ENCODE measurements at places on chromosomes 5 and 9.

DNA sequence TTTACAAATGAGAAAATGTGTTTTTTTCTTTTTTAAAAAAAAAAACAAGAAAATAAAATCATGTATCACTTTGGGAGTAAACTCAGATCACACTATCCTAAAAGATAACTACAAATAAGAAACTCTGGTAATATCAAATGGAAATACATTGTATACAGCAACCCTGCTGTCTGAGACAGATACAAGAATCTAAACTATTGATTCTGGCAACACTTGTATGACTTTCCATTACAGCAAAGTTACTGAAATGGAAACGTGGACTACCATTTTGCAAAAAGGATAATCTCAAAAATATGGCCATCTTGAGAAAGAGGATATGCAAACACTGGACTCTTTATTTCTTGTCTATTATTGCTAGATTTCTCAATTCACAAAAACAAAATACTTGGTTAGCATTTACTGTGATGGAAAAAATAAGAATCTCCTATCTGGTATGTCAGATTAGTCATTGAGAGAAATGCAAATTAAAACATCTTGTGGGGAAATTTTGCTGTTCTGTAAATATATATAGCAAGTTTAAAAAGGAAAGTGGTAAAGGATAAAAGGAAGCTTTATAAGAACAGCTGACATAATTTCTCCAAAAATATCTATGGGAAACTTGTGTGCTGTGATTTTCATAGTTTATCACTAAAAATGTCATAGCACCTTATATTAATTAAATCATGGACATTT, 112.9 kb upstream of the FER start:
- DNase-seq = no peak

GRCh38 chr5:96816991-96817390, 9.2 kb upstream of the ERAP1 start:
- no peak for DNase-seq

GRCh38 chr5:171431251-171431777, 11.9 kb downstream of the FGF18 start:
- no peak for DNase-seq

GRCh38 chr5:40689438-40689837, 9.7 kb downstream of the PTGER4 start:
- no peak for DNase-seq

DNA sequence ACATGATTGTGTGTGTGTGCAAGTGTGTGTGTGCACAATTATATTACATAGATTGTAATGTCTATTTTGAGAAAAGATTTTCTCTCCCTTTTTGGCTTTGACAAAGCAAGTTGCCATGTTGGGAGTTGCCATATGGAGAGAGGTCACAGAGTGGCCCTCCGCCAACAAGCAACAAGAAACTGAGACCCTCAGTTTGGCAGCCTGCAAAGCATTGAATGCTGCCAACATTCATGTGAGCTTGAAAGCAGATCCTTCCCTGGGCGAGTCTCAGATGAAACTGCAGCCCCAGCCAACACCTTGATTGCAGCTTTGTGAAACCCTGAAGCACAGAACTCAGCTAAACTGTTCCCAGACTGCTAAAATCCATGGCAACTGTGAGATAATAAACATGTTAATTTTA, 498.0 kb downstream of the NR2F1-AS1 start:
- DNase-seq = no peak

DNA sequence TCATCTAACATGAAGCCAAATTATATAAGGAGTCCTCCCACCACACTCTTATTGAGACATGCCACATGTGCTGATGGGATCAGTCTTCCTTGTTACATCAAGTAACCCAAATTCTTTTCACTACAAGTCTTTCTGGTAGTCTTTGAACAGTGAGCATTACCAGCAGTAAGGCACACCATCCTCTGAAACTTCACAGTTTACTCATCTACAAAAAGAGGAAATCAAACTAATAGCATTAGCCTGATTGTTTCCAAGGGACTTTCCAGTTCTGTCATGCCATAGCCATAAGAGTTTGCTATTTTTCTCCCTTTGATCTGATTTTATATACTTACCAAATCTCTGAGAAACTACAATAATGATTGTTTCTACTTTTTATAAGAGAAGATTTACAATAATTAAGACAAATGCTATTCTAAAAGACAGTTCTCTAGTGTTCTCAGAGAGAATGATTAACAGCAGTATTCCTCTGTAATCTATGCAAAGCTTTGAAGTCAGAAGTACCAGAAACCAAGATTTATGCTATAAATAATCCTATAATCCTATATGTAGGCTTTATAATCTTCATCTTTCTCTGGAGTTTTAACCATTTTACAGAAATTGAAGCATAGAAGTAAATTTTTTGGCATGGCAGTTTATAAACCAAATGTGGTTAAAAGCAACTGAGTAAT, 166.2 kb upstream of the ACO1 start:
- no peak for DNase-seq

Measured in NCI-H82 (cell line).